ENCODE measurements at places on chromosomes 3 and 15.

GRCh38 chr15:70098461-70099166 lies 897 bp upstream of the TLE3 start:
- DNase-seq, result peak; percentile 42

- peak; percentile 77 for DNase-seq
These were observed 40.6 kb downstream of the ADIPOQ start for GRCh38 chr3:186882881-186883685.

DNA sequence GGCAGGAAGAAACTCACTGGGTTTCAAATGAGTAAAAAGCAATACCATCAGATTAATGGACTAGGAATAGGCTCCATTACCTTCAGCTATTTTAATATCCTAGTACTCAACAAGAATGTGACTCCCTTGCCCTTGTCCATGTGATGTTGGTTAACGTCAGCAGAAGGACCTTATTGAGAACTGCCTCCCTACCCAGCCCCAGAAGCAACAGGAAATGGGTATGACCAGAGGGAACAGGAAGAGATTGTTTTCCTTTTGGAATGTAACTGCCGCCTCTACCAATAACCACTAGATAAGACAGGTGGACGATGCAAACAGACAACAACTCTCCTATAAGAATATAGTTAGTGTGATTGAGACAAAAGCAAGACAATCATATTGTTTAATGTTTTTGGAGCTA lies 10.4 kb upstream of the MME start:
- no peak for DNase-seq

GRCh38 chr3:128226795-128227395 lies 73.6 kb downstream of the EEFSEC start:
- DNase-seq, result peak; percentile 42

GRCh38 chr3:190124067-190124466 lies 3.4 kb upstream of the P3H2 start:
- DNase-seq, result no peak

GRCh38 chr3:194082743-194083636 lies 53.0 kb upstream of the HES1 start:
- no peak for DNase-seq

GRCh38 chr3:108420926-108421325 lies 89.5 kb downstream of the MYH15 start:
- peak; percentile 32 for DNase-seq

DNA sequence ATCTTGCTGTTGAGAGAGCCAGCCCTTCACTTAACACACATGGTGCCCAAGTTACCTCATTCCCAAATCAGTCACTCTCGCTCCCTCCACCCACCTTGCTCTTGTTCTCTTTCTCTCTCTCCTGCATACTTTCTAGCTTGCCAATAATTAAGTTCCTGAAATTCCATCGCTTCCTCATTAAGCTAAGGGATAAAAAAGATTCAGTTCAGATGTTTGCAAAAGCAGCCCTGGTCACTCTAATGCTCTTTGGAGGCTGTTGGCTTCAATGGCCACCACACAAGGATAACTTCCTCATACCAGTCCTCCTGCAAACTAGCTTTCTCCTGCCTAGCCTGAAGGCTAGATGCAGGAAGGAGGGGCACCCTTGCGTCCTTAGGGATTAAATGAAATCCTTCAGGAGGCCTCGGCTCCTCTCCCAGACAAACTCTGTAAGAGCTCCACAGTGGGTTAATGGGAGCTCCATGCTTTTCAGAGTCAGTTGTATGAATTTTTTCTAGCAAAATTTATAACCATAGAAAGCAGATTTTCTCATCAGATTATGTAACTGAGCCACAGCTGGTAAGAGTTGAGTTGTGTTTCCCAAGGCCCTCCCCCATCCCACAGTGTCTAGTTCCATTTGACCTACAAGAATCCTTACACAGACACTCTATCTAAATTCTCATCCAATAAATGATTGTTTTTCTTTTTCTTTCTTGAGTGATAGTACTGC lies 176.6 kb upstream of the TRIM42 start:
- no peak for DNase-seq

DNA sequence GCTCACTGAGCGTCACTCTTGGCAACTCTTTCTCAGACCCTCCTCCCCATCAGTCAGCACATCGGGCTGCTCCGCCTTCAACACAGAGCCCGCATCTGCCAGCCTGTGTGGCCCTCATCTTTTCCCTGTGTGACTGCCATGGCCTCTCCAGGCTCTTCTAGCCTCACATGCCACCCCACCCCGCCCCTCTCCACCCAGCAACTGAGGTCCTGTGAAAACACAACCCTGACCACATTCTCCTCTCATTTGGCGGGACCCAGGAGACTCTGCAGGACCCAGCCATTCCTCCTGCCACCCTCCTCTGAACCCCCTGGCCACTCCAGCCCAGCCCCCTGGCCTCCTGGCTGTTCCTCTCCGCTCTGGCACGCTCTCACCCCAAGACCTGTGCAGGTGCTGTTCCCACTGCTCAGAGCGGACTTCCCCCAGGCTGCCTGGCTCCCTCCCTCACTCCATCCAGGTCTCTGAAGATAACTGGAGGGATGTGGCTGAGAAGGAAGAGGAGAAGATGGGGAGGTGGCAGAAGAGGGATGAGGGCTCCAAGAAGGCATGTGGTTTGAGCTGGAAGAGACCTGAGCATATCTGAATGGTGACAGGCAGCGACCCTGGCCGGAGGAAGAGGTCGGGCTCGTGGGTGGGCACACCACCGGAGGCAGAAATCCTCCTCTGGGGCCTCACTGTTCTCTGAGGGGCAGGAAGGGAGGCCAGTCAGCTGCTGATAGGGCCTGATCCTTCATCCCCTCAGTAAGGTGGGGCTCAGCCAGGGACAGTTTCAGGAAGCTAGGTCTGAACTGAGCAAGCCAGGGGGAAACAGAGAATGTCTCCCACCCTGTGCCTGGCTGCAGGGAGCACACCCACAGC lies 111.2 kb upstream of the RPL32 start:
- DNase-seq, result no peak

GRCh38 chr15:59148153-59148833 lies 43.3 kb downstream of the CCNB2 start:
- no peak for DNase-seq

- DNase-seq, result no peak
These were observed 444.5 kb downstream of the EPHB1 start for GRCh38 chr3:135239615-135239884.

GRCh38 chr15:68589783-68590710 lies 11.3 kb downstream of the CORO2B start:
- DNase-seq, result no peak

DNA sequence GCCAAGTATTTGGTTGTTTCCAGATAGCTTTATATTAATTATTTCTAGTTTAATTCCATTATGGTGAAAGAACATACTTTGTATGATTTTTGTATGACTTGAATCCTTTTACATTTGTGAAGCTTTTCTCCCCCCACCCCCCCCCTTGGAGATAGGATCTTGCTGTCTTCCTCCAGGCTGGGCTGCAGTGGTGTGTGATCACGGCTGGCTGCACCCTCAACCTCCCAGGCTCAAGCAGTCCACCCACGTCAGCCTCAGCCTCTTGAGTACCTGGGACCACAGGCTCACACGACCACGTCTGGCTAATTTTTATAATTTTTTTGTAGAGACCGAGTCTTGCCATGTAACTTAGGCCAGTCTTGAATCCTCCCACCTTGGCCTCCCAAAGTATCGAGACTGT lies 29.5 kb downstream of the ARL8B start:
- no peak for DNase-seq

DNA sequence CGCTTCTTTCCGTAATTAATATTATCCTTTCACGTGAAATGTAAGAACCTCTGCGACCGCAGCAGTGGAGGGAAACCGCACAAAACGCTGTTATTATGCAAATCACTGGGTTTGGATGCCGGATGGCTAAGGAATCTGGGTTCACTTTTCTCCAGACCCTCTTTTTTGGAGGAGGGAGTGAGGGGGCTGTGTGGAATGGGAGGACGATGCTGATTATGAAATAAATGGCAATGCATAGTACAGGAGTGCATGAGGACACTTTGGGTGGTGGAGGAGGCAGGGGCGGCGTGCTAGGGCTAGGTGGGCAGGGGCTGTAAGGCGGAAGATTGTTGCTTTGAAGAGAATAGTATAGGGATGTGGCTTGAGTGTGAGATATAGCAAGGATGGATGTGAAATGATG lies 1.8 kb downstream of the CADM2 start:
- DNase-seq, result no peak

- no peak for DNase-seq
These were observed 117.8 kb downstream of the UBE2E2 start for GRCh38 chr3:23320586-23321570.

GRCh38 chr3:44584646-44585501 lies at the start of gene ZNF660:
Gene ZNF660 (plus strand): TSS chr3:44584964. CDS start chr3:44594194, 9,230 bp downstream.
- DNase-seq, result peak; percentile 12

DNA sequence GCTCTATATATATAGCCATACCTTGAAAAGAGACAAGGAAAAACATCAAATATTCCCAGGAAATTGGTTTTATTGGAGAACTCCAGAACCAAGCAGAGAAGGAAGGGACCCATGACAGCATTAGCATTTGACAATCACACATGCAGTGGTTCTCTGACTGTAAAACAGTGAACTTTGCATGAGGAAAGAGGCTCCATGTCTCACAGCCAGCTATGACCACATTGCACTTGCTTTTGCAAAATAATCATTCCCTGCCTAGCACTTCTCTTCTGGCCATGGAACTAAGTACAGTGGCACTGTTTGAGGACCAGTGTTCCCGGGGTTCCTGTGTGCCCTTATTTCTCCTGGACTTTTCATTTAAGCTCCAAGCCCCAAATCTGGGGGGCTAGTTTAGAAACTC lies 85.5 kb downstream of the TGFBR2 start:
- DNase-seq, result no peak

- no peak for DNase-seq
These were observed 32.2 kb downstream of the IL20RB start for GRCh38 chr3:136989781-136990524.

GRCh38 chr3:87041191-87041590 lies 50.2 kb upstream of the VGLL3 start:
- no peak for DNase-seq

DNA sequence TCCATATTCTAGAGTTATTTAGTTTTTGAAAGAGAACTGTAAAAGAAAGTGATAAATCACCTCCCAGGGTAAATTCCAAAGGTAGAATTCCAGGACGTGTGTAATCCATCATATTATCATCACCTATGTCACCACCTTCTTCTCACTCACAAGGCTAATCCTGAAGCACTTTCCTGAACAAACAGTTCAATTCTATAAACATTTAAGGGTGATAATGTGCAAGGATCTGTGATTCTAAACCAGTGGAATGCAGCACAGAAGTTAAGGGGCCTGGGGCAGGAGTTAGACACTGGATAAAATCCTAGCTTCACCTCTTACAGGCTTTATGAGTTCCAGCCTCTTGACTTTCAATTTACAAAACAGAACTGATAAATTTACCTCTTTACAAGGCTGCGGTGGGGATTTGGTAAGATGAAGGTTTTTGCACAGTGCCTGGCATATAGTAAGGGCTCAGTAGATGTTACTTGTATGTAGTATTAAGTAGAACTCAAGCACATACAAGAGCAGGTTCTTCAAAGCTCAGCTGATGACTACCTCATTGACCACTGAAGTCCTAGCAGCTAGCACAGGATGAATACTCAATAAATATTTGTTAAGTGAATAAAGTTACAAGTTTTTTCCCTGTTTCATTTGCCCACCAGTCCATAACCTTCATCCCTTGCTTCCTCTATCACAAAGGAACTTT lies 47.3 kb upstream of the CCDC80 start:
- no peak for DNase-seq

DNA sequence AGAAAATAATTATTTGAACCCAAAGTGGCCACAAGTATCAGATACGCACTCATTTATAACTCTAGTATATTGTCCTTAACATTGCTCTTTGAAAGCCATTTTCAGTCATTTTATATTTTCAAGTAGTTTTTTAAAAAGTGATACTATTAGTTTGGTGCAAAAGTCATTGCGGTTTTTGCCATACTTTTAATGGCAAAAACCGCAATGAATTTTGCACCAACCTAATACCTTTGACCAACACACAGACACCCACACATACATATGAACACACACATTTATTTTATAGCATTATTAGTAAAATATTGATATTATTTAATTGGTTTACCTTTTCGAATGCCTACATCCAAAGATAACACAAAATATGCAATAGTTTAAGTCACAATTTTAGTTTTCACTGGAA lies 154.3 kb downstream of the EPHA3 start:
- DNase-seq, result no peak

DNA sequence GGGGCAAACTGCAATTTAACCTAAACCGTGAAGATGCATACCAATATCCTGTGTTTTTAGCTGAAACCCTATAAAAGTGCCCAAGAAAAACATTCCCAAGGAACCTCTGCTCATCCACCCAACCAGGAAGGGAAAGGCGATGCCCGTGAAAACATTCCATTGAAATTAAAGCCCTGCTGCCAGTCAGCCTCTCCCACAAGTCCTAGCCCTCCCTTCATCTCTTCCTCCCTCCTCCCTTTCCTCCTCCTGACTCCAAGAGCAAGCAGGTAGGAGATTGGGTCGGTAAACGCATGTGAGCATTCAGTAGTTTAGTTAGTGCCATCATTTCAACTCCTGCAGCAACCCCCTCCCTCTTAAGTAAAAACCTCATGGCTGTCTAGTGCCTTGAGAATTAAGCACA lies 27.7 kb downstream of the HES1 start:
- no peak for DNase-seq

- DNase-seq, result peak; percentile 25
These were observed 59.6 kb upstream of the TSC22D2 start for GRCh38 chr3:150348500-150348899.

DNA sequence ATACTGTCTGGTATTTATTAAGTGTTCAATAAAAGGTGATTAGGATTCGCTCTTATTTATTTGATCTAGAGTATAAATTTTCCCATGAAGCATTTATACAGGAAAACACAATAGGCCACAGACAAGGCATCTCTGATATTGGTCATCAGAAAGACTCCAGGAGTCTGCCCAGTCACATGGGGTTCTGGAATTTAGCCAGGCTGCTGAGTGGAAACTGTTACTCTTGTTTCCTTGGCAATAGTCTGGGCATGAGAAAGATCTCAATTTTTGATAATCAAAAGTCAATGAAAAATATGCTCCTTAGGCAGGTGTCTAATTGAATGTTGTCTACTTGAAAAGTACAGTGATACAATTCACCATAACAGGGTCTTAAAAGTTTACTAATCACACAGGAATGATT lies 161.2 kb downstream of the FRMD5 start:
- no peak for DNase-seq

- no peak for DNase-seq
These were observed 33.1 kb downstream of the NBEAL2 start for GRCh38 chr3:47012342-47013230.

GRCh38 chr15:41105348-41106334 lies 10.4 kb downstream of the INO80 start:
- no peak for DNase-seq

- no peak for DNase-seq
These were observed 60.8 kb upstream of the EPHA3 start for GRCh38 chr3:89046661-89047060.

GRCh38 chr3:4736284-4736861 lies 242.9 kb upstream of the BHLHE40 start:
- no peak for DNase-seq

- DNase-seq, result no peak
These were observed 126.7 kb upstream of the UBE2E2 start for GRCh38 chr3:23076437-23076836.

DNA sequence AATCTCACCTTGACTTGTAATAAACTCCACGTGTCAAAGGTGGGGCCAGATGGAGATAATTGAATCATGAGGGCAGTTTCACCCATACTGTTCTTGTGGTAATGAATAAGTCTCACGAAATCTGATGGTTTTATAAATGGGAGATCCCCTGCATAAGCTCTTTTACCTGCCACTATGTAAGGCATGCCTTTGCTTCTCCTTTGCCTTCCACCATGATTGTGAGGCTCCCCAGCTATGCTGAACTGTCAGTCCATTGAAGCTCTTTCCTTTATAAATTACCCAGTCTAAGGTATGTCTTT lies 45.5 kb downstream of the SUCNR1 start:
- no peak for DNase-seq

- no peak for DNase-seq
These were observed 169.6 kb upstream of the DCBLD2 start for GRCh38 chr3:99071096-99071495.

All from activated CD4-positive, alpha-beta T cell treated with anti-CD3 and anti-CD28 coated beads for 48 hours (primary cell).